T-helper 1 cell treated with Interleukin-12 subunit alpha and Interleukin-12 subunit beta and Interleukin-4 antibody, amounts not matched to agents 30 ng/mL and 1 ng/mL, for 36 hours (primary cell): ENCODE measurements at places on chromosomes 3 and 15. TPM values are rescaled to one million over a fixed set of nuclear protein-coding genes. Genes with fewer than 3 reads are reported as not detected.

CCDC33 gene
- not detected in 2 replicates for total RNA-seq

GNB5 gene
- total RNA-seq, result 32.2 and 34.2 TPM in 2 replicates

GRIP2 gene
- total RNA-seq, result 0.05 and 0.10 TPM in 2 replicates

TTLL13 gene
- total RNA-seq, result 0.61 and 1.4 TPM in 2 replicates

GJD2 gene
- total RNA-seq, result not detected in 2 replicates

RHCG gene
- total RNA-seq, result not detected in 2 replicates

C2CD4B gene
- 0.17 and 0.24 TPM in 2 replicates for total RNA-seq

SLC22A14 gene
- total RNA-seq, result not detected in 2 replicates

SPINT1 gene
- 4.5 and 4.7 TPM in 2 replicates for total RNA-seq

SERF2 gene
- 681 and 682 TPM in 2 replicates for total RNA-seq

SPRED1 gene
- total RNA-seq, result 0.12 and 0.20 TPM in 2 replicates

STAB1 gene
- 0.12 and 1.0 TPM in 2 replicates for total RNA-seq

SATB1 gene
- total RNA-seq, result 662 and 688 TPM in 2 replicates

GNB4 gene
- total RNA-seq, result 15.4 and 16.5 TPM in 2 replicates

NOX5 gene
- 0.02 and 0.05 TPM in 2 replicates for total RNA-seq

SLC28A2 gene
- total RNA-seq, result not detected in 2 replicates

ACKR2 gene
- 1.6 and 2.7 TPM in 2 replicates for total RNA-seq

KLHL24 gene
- total RNA-seq, result 20.3 and 20.5 TPM in 2 replicates

TNFAIP8L3 gene
- total RNA-seq, result 0.17 and 0.22 TPM in 2 replicates

NOP10 gene
- total RNA-seq, result 211 and 220 TPM in 2 replicates

SLC28A1 gene
- not detected in 2 replicates for total RNA-seq

TNNC1 gene
- 0.74 and 1.3 TPM in 2 replicates for total RNA-seq

GPR156 gene
- total RNA-seq, result 0.07 TPM in 2 replicates

SLC15A2 gene
- 2.2 and 5.7 TPM in 2 replicates for total RNA-seq

FRMD4B gene
- total RNA-seq, result 49.0 and 49.1 TPM in 2 replicates

ZNF80 gene
- total RNA-seq, result 0.32 and 0.39 TPM in 2 replicates

GOLGA6B gene
- total RNA-seq, result not detected in 2 replicates

TMEM158 gene
- 0.15 TPM in 1 of 2 replicates, not detected in the other for total RNA-seq

ADPGK gene
- total RNA-seq, result 88.1 and 91.1 TPM in 2 replicates

PRR23B gene
- not detected in 2 replicates for total RNA-seq

CCDC54 gene
- not detected in 2 replicates for total RNA-seq

ACKR4 gene
- total RNA-seq, result not detected in 2 replicates

SLC12A8 gene
- total RNA-seq, result 0.15 and 1.0 TPM in 2 replicates

PAK6 gene
- 0.22 and 0.37 TPM in 2 replicates for total RNA-seq

COL7A1 gene
- 1.4 and 1.9 TPM in 2 replicates for total RNA-seq

ADIPOQ gene
- not detected in 2 replicates for total RNA-seq

C3orf20 gene
- total RNA-seq, result 0.24 and 0.25 TPM in 2 replicates

TM2D3 gene
- total RNA-seq, result 44.4 and 46.2 TPM in 2 replicates

BFSP2 gene
- 0.44 and 0.47 TPM in 2 replicates for total RNA-seq

FOXB1 gene
- 1.4 and 1.6 TPM in 2 replicates for total RNA-seq
